Frontal cortex (tissue), 4 donors: ENCODE measurements at places on chromosomes 4 and X.
A peak's percentile ranks its signal among the peaks of the same experiment; 100 is the strongest.

DNA sequence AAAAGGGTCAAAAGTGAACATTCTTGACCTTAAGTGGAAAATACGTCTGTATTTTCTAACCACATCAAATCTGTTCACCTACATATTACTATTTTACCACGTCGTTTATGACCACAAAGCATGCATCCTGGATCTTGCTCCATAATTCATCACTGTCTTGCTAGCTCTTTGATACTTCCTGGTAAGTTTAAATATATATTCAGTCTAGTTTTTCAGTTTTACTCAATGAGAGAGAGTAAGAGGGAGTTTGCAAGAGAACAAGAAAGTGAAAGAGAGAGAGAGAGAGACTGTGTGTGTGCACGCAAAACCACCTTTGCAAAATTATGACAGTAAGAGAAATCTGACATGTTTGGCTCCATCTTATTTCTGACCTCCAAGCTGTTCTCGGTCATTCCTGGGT, 173.7 kb upstream of the GALNTL6 start:
- no peak for DNase-seq

GRCh38 chrX:65331371-65331770, 203.2 kb downstream of the LAS1L start:
- DNase-seq = no peak

- DNase-seq = no peak
Observed at GRCh38 chr4:108492816-108493595, 127.4 kb upstream of the RPL34 start.

DNA sequence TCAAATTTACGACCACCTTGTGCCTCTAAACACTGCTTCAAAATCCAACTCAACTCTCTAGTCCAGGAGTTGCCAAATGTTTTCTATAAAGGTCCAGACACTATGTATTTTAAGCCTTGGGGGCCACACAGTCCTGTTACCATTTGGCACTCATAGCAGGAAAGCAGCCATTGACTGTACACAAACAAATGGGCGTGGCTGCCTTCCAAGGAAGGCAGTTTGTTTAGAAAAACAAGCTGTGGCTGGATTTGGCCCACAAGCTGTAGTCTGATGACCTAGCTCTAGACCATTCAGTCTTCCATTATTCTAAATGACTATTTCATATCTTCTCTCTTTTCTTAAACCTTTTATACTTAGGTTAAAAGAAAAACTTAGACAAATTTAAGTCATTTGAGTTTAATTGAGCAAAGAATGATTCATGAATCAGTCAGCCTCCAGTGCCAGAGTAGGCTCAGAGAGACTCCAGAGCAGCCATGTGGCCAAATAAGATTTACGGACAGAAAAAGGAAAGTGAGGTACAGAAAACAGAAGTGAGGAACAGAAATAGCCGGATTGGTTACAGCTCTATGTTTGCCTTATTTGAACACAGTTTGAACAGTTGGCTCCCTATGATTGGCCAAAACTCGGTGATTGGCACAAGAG, 825.8 kb upstream of the LCORL start:
- no peak for DNase-seq

- no peak for DNase-seq
Observed at GRCh38 chrX:8043121-8043520, 115.9 kb upstream of the PNPLA4 start.

DNA sequence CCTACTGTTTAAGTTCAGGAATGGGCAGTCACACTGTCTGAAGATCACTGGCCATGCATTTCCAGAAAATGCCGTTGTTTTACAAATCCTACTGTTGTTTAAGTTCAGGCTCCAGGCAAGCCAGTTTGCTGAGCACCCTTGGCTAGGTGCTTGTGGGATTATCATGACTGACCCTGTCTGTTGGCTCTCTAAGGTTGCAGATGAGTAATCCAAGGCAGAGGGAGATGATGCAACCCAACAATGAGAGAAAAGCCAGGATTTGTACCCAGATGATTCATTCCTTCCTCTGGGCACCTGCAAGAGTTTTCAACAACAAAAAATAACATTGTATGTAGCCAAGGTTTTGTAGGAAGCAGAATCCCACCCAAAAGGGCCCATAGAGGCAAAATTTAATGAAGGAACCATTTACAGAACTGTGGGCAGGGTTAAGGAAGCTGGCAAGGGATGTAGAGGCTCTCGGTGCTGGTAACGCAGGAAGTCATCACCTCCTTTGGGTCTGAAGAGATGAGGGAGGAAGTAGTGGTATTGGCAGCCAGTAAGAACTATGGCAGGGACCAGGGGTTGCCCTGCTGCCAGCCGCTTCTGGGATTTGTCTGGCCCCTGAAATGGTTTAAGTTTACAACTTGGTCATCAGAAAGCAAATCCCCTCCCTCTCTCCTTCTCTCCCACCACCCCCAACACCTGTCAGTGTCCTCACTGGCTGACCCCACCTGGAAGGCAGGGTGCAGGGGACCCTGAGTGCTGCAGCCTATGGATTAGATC, 54.8 kb downstream of the MSX1 start:
- no peak for DNase-seq

GRCh38 chr4:174256277-174256713, 27.2 kb downstream of the FBXO8 start:
- DNase-seq = no peak

GRCh38 chrX:47311932-47312774, 58.2 kb upstream of the ZNF157 start:
- DNase-seq = no peak

DNA sequence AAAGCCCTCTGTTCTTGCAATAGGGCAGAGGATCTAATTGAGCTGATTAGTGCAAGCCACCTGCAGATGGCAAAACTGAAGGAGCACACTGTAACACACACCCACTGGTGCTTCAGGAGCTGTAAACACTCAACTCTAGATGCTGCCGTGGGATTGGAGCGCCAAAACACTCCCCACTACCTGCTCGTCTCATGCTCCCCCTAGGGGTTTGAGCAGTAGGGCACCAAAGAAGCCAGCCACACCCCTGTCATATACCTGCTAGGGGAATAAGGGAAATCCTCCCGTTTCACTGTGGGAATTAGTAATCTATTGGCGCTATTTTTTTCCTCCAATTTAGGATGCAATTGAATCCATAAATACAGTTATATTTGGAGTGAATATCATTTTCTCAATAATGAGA, 360.2 kb downstream of the GLUD2 start:
- DNase-seq = no peak

DNA sequence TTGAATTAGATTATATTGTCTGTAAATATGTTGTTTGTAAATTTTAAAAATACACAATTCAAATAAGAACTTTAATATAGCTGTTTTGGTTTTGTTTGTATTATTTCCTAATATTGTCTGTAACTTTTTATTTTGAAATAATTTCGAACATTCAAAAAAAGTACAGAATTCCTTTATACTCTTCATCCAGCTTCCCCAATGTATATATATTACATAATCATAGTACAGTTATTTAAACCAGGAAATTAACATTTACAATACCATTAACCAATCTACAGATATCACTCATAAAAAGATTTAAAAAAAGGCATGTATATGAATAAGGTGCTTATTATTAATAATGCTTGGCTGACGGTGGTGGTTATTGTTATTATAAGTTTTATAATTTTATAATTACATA, 84.1 kb downstream of the LRBA start:
- DNase-seq = no peak

GRCh38 chr4:46372878-46373277, 17.1 kb downstream of the GABRA2 start:
- DNase-seq = no peak

GRCh38 chr4:2789793-2790582, 2.9 kb upstream of the SH3BP2 start:
- DNase-seq = no peak

DNA sequence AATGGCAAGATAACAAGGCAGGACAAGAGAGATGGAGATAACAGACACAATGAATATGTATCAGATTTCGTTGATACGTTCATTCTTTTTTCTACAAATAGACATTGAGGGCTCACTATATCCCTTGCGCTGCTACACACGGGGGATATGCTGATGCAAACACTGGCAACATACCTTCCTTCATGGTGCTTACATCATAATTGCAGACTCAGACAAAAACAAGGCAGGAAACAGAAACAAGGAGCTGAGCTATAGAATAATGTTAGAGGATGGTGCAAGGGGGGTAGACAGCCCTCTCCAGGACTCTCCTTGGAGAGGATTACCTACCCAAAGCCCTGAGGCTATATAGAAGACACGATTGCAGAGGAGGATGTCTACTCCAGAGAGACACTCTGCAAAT, 1069.5 kb downstream of the DMD start:
- no peak for DNase-seq

- DNase-seq = no peak
Observed at GRCh38 chrX:137858106-137858505, 292.2 kb downstream of the ZIC3 start.

DNA sequence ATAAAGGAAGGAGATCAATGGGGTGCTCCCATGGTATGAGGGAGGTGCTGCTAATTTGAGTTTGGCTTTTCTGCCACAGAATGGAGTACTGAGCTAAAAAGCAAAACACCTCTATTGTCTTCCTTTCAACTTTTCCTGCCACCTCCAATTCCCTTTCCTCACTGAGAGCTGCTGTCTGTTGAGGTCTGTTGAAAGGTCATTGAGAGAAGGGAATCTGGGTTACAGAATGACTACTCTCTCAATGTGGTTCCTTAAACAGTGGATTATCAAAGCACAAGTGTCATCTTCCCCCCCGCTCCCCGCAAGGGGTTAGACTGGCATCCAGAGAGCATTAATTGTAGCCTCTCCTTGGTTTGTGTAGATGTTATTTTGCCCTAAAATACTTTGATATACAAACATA, 10.7 kb downstream of the USP9X start:
- no peak for DNase-seq

DNA sequence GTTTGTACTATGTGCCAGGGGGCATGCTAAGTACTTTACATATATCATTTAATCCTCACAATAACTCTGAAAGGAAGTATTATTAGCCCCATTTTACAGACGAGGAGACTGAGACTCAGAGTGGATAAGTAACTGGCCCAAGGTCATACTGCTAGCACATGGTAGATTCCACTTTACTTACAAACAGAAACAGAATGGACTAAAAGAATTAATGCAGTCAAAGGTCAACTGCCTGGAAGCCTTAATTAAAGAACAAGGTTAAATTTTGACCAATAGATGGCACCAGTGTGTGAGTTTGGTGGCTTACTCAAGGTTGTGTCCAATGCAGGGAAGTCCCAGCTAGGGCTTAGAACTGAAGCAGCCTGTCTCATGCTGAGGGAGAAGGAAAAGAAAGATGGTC, 4.7 kb downstream of the RIPPLY1 start:
- DNase-seq = no peak

DNA sequence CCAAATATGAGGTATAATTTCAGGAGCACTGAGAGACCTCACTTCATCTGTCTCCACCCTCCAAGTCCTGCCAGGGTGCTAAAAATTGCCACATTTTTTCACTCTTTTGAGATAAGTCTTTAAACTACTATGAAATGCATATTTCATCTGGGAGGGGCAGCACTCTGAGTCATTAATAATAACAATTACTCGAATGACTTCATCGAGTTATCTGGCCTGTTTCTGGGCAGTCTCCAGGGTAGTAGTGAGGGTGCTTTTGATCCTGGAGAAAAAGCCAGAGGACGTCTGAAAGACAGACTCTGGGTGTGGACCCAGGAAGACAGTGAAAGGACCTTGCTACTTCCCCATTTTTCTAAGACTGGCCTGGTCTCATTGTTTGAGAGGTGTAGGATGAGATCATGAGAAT, 42.3 kb upstream of the SRD5A3 start:
- DNase-seq = no peak

DNA sequence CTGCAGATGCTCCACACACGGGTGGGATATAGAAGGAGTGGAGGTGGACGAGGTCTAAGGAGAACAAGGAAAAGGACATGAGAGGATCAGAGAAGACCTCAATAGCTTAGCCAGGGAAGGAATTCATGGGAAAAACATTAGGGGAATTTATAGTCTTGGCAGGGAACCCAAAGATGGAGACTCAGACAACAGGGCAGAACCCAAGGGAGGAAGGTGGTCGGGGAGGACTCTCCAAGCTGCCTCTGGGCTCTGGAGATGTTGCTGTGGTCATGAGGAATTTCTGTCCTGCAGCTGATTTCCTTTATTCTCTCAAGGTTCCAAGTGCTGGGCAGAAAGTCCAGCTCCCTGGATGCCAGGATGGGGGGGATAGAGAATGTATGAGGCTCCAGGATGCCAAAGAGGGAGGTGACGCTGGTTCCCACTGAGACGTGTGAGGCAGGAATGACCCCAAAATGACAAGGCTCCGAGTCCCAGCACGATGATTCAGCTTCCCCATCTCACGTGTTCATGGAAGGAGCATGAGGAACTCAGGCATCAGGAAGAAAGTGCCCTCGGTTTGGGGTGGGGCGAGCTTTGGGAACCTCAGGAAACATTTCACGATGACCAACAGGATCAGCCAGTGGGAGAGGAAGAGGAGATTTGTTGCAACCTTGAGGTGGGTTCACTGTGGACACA, 57.0 kb upstream of the PPP2R3B start:
- DNase-seq = no peak

- DNase-seq = no peak
Observed at GRCh38 chrX:22803353-22803752, 196.4 kb upstream of the DDX53 start.

GRCh38 chr4:152448854-152449253, 87.0 kb downstream of the FBXW7 start:
- no peak for DNase-seq

GRCh38 chrX:107857837-107858236, 32.2 kb downstream of the MID2 start:
- no peak for DNase-seq

GRCh38 chrX:38985375-38985774, 184.1 kb downstream of the MID1IP1 start:
- peak; percentile 5 for DNase-seq

DNA sequence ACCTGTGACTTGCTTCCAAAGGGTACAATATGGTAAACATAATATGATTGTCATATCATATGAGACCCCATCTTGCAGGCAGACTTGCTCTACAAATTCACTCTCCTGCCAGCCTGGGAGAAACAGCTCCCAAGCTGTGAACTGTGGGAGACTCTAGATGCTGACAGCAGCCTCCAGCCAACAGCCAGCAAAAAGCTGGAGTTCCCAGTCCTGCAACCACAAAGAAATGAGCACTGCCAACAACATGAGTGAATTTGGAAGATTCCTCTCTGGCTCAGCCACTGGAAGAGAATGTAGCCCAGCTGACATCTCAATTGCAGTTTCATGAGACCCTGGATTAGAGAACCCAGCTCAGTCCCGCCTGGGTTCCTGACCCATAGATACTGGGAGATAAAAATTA, 145.4 kb downstream of the QDPR start:
- DNase-seq = no peak

DNA sequence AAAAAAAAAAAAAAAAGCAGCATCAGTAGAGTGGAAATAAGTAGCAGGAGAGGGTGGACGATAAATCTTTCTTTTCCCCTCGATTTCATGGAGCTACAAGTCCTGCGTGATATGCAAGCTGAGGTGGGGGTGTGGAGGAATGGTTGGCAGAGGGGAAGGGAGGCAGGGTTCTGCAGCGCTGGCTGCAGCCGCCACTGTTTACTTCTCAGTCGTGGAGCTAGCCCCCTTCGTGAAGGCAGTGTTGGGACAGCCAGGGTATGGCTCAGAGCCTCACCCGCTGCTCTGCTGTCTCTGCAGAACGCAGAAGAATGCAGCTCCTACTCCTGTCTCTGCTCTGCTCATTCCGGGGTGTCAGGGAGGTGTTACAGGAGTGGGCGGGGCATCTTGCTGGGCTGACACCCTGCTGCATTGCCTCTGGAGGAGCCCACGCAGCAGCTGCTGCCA, 140.6 kb downstream of the GPM6A start:
- DNase-seq = no peak
